OCI-LY7 (cell line): ENCODE measurements at places on chromosomes 2 and 18. TPM values are rescaled to one million over a fixed set of nuclear protein-coding genes. Genes with fewer than 3 reads are reported as not detected.

Gene IL1RL1
- total RNA-seq: not detected in 2 replicates

Gene TET3
- total RNA-seq: 24.8 and 25.2 TPM in 2 replicates

Gene RGPD4
- not detected in 2 replicates for total RNA-seq

Gene MCM6
- 171 and 177 TPM in 2 replicates for total RNA-seq

DNA sequence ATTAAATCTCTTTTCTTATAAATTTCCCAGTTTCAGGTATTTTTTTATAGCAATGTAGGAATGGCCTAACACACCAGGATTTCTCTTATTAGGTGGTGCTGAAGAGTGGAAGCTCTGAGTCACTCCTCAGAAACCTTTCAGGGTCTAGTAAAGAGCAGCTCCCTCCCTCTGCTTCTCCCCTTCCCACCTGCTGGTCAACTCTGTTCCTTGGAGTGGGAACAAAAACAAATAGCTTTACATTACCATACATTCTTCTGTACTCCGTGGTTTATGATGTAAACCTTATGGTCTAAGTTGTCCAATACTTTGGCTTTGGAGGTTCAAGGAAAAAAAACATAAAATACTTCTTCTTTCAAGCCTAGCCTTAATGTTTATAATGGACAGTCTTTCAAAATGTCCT is 2.7 kb upstream of the IL1R1 start:
- DNase-seq: no peak

DNA sequence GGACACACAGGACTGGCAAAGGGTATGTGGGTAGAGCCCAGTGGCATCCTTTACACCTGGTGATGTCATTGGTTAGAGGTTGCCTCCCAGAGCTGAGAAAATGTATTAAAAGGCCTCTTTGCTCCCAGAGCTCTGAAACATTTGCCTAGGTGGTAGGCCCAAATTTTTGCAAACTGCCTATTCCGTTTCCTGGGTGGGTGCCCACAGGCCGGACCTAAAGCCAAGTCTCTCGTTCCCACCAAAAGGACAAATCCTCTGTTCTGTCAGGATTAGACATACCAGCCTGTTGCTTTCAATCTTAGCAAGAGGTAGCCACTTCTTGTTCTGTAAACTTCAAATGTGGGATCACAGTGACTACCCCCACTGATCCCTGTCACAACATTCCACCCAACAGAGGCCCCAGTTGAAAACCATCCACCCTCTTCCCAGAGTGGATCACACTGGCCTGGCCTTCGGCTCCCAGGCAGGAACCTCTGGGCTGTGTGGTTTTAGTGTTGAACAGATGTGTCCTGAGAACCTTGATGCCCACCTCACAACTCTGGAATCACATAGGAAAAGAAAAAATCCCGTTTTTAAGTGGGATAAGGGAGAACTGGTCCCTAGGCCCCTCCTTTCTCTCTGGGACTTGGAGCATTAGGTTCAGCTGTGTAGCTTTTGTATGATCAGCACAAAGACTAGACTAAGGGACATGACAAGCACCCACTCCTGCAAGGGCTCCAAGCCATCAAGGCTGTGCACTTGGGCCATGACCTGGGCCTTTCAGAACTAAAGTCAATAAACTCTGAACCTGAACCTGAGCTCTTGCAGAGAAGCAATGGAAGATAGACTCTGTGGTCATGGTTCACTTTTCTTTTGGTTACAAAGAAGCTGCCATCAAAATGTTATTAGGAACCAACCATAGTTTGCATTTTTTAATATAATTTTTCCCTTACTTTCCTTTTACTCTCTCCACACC is 211.3 kb downstream of the CYP26B1 start:
- DNase-seq: no peak

DNA sequence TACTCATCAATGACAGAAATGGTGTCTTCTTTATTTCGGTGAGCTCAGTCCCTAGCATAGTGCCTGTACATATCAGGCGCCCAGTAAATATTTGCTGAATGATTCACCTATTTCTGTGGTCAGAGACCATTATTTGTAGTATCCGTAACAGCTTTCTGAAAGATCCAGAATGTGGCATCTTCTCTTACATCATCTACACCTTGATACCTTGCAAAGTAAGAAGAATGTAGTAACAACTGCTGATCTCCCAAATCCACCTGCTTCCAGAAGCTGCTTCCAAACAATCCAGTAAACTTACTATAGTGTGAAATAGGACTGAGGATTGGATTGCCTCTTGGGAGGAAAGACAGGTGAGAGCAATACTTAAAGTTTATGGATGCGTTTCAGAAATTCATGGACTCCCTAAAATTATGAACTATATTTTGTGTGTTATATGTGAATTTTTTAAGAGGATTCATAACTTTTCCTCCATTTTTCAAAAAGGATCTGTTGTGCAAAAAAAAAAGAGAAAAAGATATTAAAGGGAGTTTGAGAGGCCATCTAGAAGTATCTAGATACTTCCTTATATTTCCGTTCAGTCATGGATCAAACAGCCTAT is 945 bp upstream of the ASXL2 start:
- no peak for DNase-seq

DNA sequence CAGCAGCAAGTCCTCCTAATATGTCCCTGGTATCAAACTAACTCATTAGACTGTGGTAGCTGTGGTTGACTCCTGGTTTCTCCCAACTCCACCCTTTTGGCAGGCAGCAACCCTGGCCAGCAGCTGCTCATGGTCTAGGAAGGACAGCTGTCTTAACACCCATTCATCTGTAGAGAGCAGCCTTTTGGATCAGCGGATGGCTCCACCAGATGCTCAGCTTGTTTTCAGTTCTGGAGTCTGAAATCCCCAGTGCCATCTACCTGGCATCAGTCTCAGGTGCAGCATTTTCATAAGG is 100.5 kb downstream of the SPOPL start:
- DNase-seq: no peak

DNA sequence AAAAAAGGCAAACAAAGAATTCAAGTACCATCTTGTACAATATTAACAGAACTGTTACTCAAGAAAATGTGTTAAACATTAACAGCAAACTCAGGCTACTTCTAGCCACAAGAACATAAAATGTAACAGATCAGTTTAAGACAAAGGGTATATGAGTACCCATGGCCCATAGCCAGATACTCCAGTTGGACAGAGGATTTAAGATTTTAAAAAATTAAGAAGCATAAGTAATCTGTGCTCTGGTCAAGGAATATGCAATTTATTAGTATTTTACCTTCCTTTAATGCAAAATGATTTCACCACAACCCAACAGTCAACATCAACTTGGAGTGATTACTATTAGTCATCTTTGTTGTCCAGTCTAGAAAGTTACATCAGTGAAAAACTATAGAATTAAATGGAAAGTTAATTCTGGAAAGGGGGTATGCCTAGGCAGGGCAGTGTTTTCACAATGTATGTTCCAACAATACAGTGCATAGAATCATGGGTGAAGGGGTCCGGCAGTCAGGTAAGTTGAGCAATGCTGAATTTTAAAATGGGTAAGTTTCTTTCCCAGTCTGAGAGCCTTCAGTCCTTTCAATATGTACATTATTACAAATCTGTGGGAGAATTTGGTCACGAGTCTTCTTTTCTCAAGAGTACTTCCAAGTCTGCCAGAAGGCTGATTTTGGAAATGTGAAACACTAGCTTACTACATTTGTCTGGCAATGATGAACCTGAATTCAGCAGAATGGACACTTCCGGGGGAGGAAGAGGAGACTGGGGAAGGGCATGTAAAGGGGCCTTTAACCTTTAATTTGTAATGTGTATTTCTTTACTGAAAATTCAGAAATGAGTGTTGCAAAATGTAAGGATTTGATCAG is 34.5 kb downstream of the SFT2D3 start:
- DNase-seq: no peak

DNA sequence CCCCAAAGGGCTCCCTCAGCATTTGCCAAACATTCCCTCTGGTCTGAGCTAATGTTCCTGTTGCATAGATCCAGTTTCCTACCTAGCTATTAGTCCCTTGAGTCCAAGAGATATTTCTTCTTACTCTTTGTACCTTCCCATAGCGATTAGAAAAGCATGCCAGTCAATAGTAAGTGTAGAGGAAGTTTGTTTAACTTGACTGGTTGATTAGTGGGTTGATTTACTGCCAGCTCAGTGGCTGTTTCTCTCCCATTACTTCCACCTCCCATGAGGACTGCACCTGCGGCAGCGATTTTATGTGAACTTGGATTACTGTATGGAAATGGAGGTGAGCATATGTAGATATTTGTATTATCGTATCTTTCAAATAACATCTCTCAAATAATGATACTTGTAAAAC is 1748.4 kb upstream of the CELF4 start:
- DNase-seq: no peak

DNA sequence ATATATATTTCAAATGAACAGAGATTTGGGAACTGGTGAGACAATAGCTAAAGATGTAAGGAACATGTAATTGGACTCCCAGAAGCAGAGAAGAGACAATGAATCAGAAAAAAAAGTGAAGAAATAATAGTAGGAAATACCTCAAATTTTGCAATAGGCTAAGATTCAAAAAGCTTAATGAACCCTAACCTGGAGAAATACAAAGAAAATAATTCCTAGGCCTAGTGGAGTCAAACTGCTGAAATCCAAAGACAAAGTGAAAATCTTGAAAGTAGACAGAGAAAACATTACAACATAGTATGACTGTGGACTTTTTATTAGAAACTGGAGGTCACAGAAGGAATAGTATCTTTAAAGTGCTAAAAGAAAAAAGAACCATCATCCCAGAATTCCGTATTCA is 76.7 kb downstream of the LAMA3 start:
- DNase-seq: no peak

DNA sequence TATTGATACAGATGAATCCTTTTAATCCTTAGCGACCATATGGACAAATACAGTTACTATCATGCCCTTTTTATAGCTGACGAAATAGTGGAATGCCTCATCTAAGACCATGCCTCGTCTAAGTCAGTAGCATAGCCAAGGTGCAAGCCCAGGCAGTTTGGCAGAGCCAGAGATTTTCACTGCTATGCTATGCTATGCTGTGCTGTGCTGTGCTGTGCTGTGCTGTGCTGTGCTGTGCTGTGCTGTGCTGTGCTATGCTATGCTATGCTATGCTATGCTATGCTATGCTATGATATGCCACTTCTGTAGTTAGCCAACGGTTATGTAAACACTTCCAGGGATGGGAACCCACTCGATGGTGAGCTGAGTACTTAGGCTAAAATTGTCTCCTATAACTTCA is 91.6 kb upstream of the MAP4K3 start:
- DNase-seq: no peak

GRCh38 chr2:84882775-84883550 is 2.1 kb upstream of the TRABD2A start:
- DNase-seq: no peak

GRCh38 chr2:124489686-124490085 is 464.6 kb downstream of the CNTNAP5 start:
- no peak for DNase-seq
